ENCODE measurements at places on chromosomes 6 and 20.

DNA sequence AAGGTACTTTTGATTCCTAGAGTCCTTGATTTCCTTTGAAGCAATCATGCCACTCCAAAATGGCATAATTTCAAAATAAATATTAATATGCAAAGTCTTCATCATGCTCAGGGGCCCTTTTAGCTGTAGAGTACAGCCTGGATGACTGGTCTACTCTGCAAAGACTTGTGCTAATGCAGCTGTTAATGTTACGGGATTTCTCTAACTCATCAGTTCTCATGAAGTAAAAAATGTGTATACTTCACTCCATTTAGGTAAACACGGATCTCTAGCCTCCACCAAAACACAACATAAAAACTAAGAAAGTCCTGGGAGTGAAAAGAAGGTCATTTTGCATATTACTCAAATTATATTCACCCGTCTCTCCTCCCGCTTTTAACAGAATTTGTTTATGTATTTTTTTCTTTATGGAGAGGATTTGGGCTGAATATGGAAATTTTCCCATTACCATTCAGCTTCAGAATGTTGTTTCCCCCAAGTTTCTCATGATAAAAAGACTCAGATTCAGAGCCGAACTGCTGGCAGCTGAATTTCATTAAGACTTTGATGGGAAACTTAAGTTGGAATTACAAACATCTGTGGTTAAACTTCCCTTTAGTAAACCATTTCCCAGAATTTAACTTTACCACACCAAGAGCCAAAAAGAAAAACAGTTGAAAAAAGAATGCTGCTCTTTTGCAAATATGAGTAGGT is 8.7 kb downstream of the LAMA4 start:
- no peak for DNase-seq

DNA sequence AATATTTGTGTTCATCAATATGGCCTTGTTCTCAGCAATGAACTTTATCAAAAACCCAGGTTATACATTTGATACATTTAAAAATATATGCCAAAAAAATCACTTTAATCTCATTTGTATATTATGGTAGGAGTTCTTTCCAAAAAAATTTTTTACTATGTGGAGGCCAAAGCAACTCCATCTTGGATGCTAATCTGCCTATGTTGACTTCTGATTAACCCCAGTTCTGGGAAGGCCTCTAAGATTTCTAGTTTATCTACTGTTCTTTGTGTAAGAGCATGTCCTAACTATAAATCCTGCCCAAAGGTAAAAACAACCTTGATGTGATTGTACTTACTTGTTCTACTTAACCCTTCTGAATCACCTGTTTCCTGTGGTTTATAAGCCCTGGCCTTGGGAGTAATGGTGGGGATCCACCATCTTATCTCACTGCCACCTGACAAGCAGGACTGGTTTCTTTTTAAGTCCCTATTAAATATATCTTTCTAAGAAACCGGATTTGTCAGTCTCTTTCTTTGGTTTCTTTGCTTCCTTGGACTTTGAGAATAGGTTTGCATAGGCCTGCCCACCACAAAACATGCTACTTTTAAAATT is 46.7 kb downstream of the RNGTT start:
- DNase-seq, result no peak

- DNase-seq, result no peak
Observed at GRCh38 chr6:36754582-36755434, 57.2 kb downstream of the RAB44 start.

GRCh38 chr6:144886682-144887081 is 601.5 kb downstream of the UTRN start:
- no peak for DNase-seq

DNA sequence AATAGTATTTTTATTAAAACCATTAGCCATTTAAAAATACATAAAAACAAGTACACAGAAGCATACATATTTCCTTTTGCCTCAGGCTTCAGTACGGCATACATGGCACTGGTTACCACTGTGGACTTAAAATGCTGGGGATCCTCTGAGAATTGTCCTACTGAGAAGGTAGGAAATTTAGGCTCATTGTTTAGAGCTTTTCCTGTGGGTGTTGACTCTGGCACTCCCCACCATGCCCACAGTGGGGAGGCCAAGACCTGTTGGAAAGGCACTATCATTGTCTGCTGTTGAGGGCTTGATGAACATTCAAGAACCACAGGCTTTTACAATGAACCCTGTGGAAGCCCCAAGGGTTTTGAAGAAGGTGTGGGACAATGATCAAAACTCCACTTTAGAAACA is 473.4 kb downstream of the BTBD3 start:
- no peak for DNase-seq

DNA sequence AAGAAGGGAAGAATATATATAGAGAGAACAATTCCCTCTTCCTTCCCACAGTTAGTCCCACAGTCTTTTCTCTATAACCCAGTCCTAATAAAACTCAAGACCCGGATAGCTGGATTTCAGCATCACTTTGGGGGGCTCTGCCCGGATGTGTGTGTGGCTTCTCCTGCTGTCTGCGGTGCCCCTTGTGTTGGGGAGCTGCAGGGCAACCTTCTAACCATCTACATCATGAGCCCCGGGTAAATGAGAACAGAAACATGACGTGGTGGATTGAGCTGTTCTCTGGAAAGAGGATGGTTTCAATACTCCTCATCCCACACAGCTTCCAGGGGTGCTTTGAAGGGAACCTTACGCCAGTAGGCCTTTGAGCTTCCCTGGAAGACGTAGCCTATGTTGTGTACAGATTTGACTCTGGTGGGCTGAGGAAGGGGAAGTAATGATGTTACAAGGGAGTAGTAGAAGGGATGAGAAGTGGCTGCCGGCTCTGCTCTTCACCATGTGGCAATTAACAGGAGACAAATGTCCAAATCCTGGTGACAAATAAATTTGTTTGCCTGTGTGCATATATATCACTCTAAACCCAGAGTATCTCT is 13.5 kb upstream of the PRDM1 start:
- no peak for DNase-seq

DNA sequence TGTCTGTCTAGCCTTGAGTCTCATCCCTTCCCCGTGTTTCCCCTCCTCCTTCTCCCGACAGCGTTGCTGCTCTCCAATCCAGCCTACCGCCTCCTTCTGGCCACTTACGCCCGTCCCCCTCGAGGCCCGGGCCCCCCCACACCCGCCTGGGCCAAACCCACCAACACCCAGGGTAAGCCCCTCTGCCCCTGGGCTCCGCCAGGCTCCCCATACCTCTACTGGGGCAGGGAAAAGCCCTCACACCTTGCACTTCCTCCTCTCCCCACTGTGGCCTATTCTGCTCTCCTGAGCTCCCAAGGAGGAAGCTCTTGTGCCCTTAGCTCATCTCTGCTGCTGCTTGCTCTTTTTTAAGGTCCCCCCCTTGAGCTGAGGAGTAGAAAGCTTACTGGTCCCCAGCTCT is 11.0 kb downstream of the DDR1 start:
- no peak for DNase-seq

DNA sequence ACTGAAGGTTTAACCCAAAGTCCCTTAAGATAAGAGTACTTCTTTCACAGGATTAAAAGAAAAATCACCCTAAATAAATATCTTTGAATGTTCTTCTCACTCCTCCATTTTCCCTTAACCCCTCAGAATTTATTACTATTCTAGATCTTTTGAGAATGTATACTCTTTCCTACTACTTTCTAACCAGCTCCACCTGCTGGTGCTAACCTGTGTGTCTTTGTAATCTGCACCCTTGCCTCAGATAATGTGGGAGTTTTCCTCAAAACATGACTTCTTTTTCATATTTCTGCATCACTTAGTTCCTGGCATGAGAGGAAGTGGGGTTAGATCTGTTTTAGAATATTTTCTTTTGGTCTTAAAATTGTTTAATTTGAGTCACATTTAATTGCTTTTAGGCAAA is 394.2 kb downstream of the BMP2 start:
- no peak for DNase-seq

Data from prostate gland (tissue), 2 donors.